ENCODE measurements at places on chromosomes 6 and 20. TPM values are rescaled to one million over a fixed set of nuclear protein-coding genes. Genes with fewer than 3 reads are reported as not detected.
A peak's percentile ranks its signal among the peaks of the same experiment; 100 is the strongest.

The SYCP2L gene
- total RNA-seq = not detected

The NEU1 gene
- total RNA-seq = 25.3 TPM

The FOXC1 gene
- 0.39 TPM for total RNA-seq

The FAM110A gene
- 18.4 TPM for total RNA-seq

The LCA5 gene
- 0.92 TPM for total RNA-seq

GRCh38 chr6:138162111-138162954, 594 bp downstream of the ARFGEF3 start:
- DNase-seq = peak; percentile 24

DNA sequence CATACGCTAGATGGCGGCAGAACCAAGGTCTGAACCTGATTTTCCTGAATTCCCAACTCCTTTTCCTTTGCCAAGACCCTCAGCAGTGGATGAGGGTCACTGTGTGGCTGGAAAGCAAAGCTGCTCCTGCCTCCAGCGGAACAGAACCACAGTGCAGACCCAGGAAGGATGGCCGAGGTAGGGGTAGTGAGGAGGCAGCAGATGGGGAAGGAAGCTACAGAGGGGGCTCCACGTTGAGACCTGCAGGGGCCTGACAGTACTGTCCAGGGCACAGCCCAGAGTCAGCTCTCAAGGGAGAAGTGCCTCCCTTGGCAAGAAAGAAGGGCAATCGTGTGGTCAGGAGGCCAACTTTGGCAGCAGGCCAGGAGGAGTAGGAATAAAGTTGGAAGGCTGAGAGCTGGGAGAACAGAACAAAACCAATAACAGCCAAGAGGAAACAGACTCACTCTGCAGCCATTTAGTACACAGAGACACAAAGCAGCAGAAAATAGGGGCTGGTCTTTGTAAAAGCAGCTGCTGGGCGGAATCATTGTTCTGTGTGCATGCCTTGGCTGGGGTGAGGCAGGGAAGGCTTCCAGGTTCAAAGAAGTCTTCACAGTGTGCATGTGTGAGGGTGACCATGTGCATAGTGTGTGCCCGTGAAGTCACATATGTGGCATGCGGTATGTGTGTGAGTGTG, 3.1 kb downstream of the GABRR2 start:
- DNase-seq = no peak

DNA sequence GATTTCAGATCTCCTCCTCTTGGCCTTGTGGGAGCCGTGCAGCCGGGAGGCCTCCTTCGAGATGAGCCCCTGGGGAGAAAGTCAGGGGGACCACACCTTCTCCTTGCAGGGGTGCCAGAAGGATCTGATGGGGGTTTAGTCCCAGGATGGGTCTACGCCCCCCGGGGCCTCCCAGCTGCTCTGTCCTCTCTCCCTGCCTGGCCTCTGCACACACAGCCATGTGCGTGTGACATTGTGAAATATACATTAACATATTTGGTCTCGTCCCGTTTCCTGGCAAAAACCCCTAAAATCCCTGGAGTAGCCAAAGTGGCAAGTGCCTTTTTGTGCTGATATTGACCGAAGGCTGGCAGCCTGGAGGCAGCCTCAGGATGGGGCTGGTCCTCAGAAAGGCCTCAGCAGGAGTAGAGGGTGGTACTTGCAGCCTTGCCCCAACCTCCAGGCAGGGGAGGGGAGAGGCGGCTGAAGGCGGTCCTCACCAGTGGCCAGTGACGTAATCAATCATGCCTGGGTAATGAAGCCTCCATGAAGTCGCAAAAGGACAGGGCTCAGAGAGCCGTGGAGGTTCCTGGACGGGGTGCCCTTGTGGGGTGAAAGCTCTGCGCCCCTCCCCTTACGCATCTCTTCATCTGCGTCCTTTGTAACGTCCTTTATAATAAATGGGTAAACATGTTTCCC, 5.1 kb upstream of the HELZ2 start:
- no peak for DNase-seq

GRCh38 chr20:61596687-61597330, 344.7 kb downstream of the CDH4 start:
- no peak for DNase-seq

DNA sequence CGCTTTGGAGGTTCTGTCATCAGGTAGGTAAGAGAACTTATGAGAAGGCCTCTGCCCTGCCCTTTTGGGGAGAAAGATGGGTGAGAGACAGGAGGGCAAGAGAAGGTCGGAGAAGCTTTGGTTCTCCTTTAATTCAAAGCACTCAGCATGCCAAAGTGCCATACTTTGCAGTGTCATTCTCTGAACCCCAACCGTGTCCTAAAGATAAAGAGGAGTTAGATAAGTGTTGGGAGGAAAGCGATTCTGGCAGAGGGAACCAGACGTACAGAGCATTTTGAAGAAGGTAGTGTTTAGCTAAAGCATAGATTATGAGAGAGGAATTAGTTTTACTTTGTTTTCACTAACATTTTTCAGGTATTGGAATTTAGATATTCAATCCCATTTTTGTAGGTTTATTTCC, 40.3 kb downstream of the NKAIN2 start:
- DNase-seq = no peak

DNA sequence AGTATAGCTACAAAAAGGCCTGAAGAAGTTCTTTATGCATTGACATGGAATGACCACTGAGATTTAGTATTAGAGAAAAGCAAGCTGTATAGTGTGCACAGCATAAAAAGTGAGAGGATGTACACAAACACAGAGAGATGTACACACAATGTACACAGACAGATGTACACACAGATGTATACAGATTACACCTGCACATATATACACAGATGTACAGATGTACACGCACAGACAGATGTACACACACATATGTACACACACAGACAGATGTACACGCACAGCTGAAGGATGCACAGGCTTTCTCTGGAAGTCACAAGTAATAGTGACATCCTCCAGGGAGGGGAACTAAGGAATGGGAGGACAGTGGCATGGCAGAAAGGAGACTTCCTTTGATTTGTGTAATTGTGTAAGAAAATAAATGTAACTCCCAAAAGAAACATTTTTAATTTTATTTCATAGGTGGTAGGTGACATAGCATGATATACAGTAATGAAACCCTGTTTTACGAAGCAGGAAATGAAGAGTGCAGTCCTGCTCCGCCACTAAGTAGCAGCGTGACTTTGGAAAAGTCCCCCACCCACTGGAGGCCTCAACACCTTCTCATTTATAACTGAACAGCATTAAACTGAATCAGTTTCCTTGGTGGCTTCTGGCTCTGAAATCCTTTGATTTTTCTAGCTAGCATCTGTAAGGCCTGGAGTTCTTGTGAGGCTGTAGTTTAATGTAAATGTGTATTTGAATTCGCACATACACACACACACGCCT, 14.1 kb downstream of the NFATC2 start:
- DNase-seq = peak; percentile 61

DNA sequence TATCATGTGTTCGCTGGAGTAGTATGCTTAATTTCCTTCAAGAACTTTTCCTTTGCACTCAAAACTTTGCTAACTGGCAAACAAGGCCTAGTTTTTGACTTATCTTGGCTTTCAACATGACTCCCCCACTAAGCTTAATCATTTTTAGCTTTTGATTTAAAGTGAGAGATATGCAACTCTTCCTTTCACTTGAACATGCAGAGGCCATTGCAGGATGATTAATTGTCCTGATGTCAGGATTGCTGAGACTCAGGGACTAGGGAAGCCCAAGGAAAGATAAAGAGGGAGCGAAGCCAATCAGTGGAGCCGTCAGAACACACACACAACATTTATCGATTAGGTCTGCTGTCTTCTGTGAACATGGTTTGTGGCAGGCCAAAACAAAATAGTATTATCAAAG, 491.4 kb downstream of the CBLN4 start:
- no peak for DNase-seq

Measured in B cell (primary cell).